ENCODE measurements at places on chromosomes 1 and 21. TPM values are rescaled to one million over a fixed set of nuclear protein-coding genes. Genes with fewer than 3 reads are reported as not detected.

The FAM72C gene
- 0.16 TPM for polyA plus RNA-seq

DNA sequence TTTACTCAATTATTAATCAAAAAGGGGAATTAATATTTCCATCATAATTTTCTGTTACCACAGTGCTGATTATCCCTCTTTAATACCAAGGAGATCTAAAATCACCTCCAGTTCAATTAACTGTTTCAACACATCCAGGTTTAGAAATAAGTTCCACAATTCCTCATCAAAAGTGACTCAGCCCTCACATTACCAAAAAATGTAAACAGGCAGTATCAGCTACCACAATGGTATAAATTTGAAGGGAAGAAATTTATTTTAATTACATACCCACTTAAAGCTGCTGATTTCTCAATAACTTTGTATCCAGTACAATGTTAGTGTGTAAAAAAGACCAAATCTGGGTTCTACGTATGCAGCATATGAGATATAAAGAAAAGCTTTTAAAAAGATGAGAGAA is 51.9 kb downstream of the EIF4G3 start:
- DNase-seq: no peak

GRCh38 chr1:164137273-164137925 is 421.6 kb upstream of the PBX1 start:
- DNase-seq: no peak

DNA sequence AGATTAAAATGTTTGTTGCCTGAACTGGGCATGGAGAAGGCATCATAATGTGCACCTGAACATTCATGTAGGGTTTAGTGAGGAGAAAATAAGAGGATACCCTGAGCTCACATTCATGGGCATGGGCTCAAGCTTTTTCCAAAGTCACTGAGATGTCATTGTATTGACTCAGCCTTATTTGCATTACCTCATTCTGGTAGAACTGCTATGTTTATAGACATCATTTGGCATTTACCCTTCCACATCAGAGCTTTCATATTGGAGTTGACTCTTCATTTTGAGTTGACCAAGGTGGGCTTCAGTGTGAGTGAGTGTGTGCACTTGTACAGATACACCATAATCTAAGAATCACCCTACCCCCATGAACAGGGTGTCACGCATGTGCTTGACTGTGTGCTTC is 143.2 kb downstream of the PBX1 start:
- no peak for DNase-seq

- DNase-seq: no peak
Observed at GRCh38 chr1:117590273-117590925, 15.4 kb upstream of the TENT5C start.

The TAS1R3 gene
- 0.11 TPM for polyA plus RNA-seq

GRCh38 chr1:21312407-21312992 is 22.2 kb upstream of the ECE1 start:
- DNase-seq: no peak

- DNase-seq: no peak
Observed at GRCh38 chr1:206419783-206420182, 50.5 kb upstream of the IKBKE start.

The CFHR5 gene
- polyA plus RNA-seq: 0.05 TPM

- DNase-seq: no peak
Observed at GRCh38 chr21:34534522-34534921, 22.5 kb upstream of the KCNE1 start.

The NLRP3 gene
- 2.8 TPM for polyA plus RNA-seq

DNA sequence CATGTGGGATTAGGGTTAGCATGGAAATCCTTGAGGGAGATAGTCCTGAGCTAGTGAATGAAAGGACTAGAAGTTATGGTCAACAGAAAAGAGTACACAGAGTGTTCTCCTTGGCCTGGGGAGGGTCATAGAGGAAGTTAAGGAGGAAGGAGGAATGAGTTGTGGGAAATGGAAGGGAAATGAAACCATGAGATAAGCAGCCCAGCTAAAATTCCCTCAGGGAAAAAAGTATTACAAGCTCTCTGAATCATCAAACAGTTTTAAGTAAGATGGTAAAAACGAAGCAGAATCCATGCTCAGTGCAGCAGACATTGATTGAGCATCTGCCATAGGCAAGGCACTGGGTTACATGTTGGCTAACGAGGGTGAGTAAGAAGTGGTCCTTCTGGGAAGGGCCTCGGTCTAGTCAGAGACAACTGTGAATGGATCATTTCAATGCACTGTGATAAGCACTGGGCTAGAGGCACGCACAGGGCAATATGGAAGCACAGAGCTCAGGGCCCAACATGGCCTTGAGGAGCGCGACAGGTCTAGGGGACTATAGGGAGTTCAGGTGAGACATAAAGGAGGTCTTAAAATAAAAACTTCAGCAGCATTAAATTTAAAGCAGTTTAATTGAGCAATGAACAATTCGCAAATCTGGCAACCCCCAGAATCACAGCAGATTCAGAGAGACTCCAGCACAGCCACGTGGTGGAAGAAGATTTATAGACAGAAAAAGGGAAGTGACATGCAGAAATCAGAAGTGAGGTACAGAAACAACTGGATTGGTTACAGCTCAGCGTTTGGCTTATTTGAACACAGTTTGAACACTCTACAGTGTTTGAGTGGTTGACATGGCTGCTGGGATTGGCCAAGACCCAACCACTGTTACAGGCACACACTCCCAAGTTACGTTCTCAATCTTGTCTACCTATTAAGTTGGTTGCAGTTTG is 219.5 kb downstream of the HLX start:
- DNase-seq: no peak

GRCh38 chr21:14548779-14549178 is 2.7 kb upstream of the SAMSN1 start:
- DNase-seq: no peak

The TMEM51 gene
- polyA plus RNA-seq: 21.5 TPM

The MAN1C1 gene
- 26.4 TPM for polyA plus RNA-seq

DNA sequence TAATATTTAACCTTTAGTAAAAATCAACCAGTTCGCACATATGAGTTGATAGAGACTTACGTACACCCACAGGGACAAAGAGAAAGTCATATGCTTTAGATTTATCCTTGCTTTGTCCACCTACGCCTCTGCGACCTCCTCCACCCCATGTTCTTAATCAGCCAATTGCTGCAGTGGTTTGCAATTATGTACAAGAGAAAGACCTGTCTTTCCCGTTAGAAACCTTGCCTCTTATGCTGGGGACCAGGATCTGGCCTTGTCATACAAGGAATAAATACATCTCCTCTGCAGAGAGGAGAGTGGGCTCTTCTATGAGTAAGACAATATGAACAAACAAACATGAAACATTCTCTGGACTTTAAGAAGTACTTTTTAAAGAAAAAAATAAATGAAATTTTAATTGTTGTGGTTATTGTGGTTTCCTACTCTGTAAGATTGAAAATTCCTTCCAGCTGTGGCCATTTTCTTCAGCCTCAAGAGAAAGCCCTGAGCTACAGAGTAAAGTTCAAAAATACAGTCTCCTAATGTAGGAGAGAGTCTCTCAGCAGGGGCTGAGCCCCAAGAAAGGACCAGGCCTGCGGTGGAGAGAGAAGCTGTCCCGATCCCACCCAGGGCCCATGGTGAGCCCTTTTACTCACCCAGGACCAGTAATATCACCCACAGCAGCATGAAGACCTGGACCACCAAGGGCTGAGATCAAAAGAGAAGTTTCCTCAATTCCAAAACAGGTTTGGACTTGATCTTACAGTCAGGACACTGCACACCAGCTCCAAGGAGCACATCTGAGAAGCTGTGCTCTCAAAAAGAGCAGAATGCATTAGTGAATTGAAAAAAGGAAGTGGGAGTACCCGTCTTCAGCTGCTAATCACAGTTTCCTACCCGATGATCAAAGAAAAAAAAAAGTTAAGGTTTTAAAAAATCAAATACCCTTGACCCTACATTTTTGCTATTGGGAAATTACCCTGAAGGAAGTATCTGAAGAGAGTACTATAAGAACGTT is at the start of gene FCRL5:
Gene FCRL5 (minus strand): TSS at position 822 of the 1,000 bp plus-strand sequence. CDS start 153 bp downstream, at position 669.
- no peak for DNase-seq

DNA sequence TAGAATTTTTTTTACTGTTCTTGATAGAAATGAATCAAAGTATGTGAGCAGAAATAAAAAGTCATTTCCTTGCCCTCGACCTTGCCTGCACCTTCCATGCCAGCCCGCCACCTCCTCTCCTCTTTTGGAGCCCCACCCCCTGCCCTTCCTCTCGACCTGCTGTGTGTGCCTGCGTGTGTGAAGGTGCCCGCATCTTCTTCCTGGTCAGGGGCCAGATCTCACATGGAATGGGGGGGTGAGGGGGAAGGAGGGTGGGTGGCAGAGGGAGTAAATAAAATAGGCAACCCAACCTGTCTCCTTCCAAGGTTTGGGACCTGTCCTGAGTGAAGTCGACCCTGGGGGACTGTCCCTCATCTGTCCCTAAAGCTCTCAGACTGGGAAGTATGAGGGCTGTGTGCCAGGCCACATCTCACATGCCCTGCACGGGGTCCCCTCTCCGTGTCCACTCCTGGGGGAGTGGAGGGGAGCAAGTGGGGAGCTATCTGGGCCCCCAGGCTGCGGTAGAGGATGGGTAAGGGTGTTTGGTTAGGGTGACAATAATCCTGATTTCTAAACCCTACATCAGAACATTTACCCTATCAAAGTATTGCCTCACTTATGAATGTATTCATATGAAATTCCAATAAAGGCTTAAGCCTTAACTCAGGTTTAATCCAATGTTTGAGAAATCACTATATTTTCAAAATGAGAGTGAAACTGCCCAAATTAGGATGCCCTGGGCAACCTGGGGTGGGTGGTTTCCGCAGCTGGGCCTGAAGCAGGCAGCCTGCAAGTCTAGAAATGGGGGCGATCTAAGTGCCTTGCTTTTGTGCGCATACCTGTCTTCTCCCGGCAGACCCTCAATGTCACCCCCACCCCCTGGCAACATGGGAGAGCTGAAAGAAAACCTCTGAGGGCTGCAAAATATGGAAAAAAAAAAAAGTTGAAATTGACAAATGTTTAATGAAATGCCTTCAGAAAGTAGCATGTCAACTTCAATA is 15.4 kb downstream of the AMPD2 start:
- no peak for DNase-seq

The PGLYRP3 gene
- polyA plus RNA-seq: not detected

GRCh38 chr1:224656392-224656791 is 40.3 kb downstream of the CNIH3 start:
- DNase-seq: no peak

The SLC25A44 gene
- polyA plus RNA-seq: 13.9 TPM

Measured in urinary bladder (tissue), 4 donors.